ENCODE measurements at places on chromosomes 3 and 15.

GRCh38 chr15:71426792-71427191 is 311.5 kb downstream of the THSD4 start:
- no peak for DNase-seq

- no peak for DNase-seq
Measured at GRCh38 chr3:42851228-42851834, 24.3 kb downstream of the CYP8B1 start.

- DNase-seq, result no peak
Measured at GRCh38 chr15:47570881-47571640, 146.2 kb upstream of the SEMA6D start.

DNA sequence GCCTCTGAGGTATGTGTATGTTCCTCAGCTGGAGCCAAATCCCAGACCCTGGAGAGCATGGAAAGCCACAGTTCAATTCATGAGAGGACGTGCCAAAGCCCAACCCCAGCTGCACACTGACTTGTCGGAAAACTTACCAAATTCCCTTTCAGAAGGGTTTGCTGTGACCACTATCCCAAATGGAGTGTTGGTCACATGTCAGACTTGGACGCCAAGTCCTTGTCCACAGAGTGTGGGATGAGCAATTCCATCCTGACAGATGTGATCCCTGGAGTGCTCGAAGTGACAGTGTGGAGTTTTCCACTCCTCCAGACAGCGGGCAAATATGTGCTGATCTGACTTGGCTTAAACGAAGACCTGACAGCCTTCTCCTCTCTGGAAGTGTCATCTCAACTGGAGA is 71.2 kb downstream of the RORA start:
- no peak for DNase-seq

DNA sequence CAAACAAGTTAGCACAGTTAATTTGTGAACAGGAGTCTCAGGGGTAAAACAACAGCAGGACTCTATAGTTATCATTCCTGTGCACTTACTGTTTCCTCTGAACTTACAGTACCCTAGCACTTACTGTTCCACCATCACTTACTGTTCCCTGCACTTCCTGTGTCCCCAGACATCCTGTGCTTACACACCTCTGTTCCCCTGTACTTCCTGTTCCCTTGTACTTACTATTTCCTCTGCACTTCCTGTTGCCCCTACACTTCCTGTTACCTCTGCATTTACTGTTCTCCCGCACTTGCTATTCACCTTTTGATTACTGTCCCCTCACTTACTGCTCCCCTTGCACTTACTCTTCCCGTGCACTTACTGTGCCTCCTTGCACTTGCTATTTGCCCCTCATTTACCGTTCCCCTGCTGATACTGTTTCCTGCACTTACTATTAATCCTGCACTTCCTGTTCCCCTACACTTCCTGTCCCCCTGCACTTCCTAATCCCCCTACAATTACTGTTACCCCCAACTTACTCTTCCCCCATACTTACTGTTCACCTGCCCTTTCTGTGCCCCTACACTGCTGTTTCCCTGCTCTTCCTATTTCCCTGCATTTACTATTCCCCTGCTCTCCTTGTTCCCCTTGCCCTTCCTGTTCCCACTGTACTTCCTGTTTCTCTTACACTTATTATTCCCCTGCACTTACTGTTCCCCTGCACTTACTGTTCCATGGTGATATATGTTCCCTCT is 30.3 kb downstream of the TPRA1 start:
- no peak for DNase-seq

GRCh38 chr15:59797756-59798604 is 108.9 kb upstream of the BNIP2 start:
- DNase-seq, result no peak

DNA sequence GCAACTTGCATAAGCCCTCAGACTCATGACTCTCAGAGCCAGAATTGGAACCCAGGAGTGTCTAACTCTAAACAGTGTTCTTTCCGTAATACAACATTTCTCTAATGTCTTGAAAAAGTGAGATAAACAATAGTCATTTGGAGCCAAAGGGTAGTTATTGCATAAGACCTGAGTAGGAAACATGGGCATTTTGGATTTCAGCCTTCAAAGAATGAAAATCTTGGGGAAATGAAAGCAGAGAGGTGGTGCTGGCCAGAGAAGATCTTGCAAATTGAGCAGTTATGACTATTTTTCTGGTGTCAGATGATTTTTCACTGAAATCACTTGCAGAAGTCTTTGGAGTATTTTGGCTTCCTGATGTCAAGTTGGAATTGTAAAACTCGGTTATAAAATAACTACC is 379.4 kb downstream of the DIPK2A start:
- no peak for DNase-seq

DNA sequence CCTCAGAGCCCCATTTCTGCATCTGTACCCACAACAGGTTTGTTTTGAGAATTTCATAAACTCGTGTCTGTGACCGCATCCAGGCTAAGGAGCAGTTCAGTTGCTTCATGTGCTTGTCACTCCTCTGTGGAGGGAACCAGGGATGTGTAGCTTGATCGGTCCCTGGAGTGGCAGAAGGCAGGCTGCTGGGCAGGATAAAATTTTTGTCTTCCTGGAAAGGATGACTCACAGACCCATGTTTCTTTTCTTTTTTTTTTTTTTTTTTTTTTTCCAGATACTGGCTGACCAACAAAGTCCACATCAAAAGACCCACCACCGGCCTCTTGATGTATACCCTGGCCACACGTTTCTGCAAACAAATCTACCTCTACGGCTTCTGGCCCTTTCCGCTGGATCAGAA is 70.1 kb downstream of the ST8SIA2 start:
- no peak for DNase-seq

DNA sequence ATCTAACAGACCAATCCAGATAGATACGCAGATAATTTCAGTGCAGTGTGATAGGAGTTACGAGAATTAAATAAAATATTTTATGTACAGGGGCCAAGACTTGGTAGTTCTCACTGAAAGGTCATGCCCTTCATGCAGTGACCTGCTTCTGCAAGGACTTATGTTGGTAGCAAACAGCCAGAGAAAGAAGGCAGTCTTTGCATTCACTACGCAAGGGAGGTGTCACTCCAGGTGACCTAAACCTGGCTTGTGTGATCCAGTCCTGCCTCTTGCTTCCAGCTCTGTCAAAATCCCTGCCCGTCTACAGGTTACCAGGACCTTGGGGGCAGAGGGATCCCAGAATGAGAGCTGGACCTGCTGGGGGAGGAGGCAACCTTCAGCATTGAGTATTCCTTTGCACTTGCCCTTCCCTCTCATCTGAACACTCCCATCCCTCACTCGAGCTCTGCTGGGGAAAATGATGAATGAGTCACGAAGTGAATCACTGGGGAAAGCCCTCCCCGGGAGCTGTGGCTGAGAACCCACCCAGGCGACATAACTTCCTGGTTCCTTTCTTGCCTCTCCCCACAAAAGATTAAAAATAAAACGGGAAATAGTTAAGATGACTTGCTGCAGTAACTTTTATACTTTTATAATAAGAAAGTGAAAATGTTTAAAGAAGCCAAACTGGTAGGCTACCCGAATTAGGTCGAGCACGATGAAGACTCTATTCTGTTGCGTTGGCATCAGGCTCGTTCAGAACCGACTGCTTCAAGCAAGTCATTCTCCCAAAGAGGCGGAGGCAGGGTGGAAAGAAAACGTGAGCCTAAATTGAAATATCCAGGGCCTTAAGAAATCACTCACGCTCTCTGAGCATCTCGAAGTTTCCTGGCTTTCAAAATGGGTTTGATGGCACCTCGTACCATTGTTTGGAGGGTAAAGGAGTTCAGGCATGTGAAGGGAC is 216.1 kb downstream of the SLCO3A1 start:
- DNase-seq, result no peak

- no peak for DNase-seq
Measured at GRCh38 chr15:31502541-31503229, 176.1 kb downstream of the KLF13 start.

GRCh38 chr15:66566963-66567531 is 1.2 kb upstream of the LCTL start:
- DNase-seq, result peak; percentile 75

DNA sequence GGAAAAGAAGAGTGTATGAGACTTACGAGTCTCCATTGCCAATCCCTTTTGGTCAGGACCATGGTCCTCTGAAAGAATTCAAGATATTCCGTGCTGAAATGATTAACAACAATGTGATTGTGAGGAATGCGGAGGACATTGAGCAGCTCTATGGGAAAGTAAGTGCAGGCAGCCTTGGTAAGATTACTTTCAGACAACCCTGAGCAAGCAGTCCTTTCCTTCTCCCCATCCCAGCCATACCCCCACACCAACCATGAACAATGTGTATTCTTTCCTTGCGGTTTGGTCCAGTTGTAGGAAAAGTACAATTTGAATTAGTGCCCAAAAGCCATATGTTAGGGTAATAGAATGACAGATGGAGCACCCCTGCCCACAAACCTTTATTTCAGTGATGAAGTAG is 5.6 kb downstream of the TSEN2 start:
- DNase-seq, result no peak

GRCh38 chr3:21041621-21042020 is 709.4 kb downstream of the ZNF385D start:
- DNase-seq, result no peak

DNA sequence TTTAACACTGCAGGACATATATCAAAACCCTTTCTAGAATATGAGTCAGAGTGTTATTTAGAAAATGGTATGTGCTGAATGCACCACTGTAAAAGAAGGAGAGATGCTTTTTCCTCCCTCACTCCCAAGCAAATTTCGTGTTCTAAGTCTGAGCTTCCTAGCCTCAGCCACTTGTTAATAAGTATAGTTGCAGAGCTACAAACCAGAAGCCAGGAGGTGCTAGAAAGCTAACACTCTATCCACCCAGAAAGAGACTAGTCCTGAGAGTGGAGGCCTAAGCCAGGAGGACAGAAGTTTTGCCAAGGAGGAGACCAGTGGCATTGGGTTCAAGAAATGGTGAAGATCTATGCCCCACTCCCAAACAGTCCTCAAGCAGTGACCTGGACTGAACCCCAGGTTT is 40.5 kb upstream of the GYG1 start:
- DNase-seq, result no peak

DNA sequence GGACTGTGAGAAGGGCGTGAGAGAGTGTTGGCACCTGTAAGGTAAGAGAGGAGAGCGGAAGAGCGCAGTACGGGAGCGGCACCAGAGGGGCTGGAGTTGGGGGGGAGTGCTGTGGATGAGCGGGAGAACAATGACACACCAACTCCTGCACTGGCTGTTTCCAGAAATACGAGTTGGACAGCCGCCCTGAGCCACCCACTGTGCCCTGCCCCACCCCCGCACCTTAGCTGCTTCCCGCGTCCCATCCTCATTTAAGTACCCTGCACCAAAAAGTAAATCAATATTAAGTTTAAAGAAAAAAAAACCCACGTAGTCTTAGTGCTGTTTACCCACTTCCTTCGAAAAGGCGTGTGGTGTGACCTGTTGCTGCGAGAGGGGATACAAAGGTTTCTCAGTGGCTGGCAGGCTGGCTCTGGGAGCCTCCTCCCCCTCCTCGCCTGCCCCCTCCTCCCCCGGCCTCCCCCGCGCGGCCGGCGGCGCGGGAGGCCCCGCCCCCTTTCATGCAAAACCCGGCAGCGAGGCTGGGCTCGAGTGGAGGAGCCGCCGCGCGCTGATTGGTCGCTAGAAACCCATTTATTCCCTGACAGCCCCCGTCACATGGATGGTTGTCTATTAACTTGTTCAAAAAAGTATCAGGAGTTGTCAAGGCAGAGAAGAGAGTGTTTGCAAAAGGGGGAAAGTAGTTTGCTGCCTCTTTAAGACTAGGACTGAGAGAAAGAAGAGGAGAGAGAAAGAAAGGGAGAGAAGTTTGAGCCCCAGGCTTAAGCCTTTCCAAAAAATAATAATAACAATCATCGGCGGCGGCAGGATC is at the start of gene SOX2:
Gene SOX2, plus strand, starts transcription at position 601 of the 811 bp plus-strand sequence. CDS start 436 bp downstream, outside the sequence.
- DNase-seq, result peak; percentile 81

DNA sequence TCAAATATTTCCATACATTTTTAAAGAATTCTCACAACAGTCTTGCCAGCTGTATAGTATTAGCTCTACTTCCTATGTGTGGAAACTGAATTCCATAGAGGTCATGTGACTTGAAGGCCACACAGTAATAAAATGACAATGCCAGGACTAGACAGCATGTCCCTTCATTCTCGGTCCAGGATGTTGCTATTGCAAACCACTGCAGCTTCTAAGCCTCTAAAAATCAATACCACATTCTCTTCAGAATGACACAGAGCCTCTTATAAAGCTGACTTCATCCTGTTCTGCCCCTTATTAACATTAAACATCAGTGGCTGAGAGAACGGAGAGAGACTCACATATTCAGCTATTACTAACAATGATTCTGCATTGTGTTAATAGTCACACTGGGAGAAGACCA is 240.3 kb upstream of the PEX5L start:
- no peak for DNase-seq

Data from glutamatergic neuron (in vitro differentiated cells).